Activated CD8-positive, alpha-beta memory T cell treated with anti-CD3 and anti-CD28 coated beads for 4 hours (primary cell): ENCODE measurements at places on chromosomes 12 and 14.

GRCh38 chr14:88554457-88555286, at the start of gene PTPN21:
Gene PTPN21, minus strand, starts transcription at chr14:88555007. Its CDS starts 4,590 bp downstream, at chr14:88550417.
- DNase-seq: no peak

- no peak for DNase-seq
Measured at GRCh38 chr14:64944041-64944440, 1.5 kb upstream of the GPX2 start.

- no peak for DNase-seq
Measured at GRCh38 chr12:103852498-103852997, 11.5 kb upstream of the NT5DC3 start.

DNA sequence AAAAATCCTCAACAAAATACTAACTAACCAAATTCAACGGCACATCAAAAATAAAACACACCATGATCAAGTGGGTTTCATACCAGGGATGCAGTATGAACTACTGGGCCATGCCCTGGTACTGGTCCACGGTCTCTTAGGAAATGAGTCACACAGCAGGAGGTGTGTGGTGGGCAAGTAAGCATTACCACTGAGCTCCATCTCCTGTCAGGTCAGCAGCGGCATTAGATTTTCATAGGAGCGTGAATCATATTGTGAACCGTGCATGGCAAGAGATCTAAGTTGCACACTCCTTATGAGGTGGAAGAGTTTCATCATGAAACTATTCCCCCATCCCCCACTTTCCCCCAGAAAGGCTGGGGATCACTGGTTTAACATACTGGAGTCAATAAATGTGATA, 6.7 kb upstream of the LGR5 start:
- DNase-seq: no peak

- DNase-seq: no peak
Measured at GRCh38 chr12:115571027-115571426, 706.5 kb downstream of the MED13L start.

GRCh38 chr14:84922370-84922769, 607.6 kb upstream of the FLRT2 start:
- no peak for DNase-seq

DNA sequence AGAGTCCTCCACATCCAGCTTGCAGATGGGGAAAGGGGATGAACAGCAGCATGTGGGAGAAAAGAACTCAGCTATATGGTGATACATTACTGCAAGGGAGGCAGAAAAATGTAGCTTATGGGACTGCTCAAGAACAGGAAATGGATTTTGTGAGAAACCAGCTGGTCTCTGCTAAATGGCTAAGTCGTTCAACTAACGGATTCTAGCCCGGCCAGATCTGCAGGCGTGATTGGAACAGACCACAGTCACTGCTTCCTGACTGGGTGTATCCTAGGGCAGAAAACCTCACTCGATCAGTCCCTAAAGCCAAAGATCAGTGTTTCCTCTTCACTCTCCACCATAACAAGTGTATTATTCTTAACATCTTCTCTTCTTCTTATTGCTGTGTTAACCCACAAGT, 8.1 kb upstream of the PTGDR start:
- no peak for DNase-seq

DNA sequence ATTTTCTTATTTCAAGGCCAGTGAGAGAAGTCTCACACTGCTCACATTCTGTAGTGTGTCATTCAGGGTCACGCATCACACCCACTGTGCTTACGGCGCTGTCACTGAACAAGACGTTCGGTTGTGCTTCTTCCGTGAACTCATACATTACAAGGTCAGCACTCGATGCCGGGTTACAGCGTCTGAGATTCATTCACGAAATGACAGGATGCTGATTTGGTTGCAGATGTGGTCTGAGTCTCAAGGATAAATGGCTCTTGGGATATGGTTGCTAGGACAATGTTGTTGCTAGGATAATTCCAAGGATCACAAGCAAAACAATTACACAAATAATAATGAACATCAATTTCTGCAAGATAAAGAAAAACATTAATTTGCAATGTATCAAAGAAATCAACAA, 47.4 kb downstream of the STX2 start:
- no peak for DNase-seq

GRCh38 chr12:15163030-15163976, 57.9 kb downstream of the RERG start:
- no peak for DNase-seq

- no peak for DNase-seq
Measured at GRCh38 chr12:98355322-98355721, 160.1 kb upstream of the TMPO start.

- DNase-seq: no peak
Measured at GRCh38 chr14:51335961-51336723, 96.1 kb downstream of the TMX1 start.

- no peak for DNase-seq
Measured at GRCh38 chr14:101217616-101218371, 314.3 kb upstream of the RTL1 start.

DNA sequence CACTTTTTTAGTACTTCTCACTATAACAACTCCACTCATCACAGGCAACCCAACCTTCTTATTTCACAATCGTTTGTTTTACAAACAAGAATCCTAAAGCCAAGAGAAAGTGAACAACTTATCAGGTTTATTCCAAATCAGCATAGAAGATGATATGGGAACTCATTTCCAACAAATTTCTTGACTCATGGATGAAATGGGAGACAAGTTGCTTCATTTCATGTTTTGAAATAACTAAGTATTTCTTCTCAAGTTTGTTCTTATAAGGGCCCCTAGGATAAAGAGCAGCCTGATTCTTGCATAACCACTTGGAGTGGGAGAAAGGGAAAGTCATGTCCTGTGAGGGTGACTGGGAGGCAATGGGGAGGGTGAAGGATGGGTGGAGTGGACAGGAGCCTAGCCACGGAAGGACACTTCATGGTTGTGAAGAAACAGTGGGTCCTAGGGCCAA, 168.3 kb downstream of the DUSP6 start:
- DNase-seq: no peak

- no peak for DNase-seq
Measured at GRCh38 chr14:32986791-32987540, 48.3 kb downstream of the NPAS3 start.

- DNase-seq: no peak
Measured at GRCh38 chr12:27025116-27025515, 2.8 kb downstream of the MED21 start.

- no peak for DNase-seq
Measured at GRCh38 chr12:111163422-111163821, 205.5 kb downstream of the PHETA1 start.

GRCh38 chr12:76029982-76030340, 1.6 kb downstream of the PHLDA1 start:
- DNase-seq: no peak

DNA sequence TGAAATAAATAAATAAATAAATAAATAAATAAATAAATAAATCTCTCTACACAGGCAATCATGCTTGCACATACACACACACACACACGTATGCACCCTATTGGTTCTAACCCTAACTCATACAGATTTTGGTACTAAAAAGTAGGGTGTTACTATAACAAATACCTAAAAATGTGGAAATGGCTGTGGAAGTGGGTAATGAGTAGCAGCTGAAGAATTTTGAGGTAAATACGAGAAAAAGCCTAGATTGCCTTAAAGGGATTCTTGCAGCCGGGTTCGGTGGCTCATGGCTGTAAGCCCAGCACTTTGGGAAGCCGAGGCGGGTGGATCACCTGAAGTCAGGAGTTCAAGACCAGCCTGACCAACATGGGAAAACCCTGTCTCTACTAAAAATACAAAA, 15.7 kb upstream of the SLC2A3 start:
- no peak for DNase-seq

GRCh38 chr14:94244182-94244581, 48.9 kb downstream of the SERPINA10 start:
- DNase-seq: no peak

DNA sequence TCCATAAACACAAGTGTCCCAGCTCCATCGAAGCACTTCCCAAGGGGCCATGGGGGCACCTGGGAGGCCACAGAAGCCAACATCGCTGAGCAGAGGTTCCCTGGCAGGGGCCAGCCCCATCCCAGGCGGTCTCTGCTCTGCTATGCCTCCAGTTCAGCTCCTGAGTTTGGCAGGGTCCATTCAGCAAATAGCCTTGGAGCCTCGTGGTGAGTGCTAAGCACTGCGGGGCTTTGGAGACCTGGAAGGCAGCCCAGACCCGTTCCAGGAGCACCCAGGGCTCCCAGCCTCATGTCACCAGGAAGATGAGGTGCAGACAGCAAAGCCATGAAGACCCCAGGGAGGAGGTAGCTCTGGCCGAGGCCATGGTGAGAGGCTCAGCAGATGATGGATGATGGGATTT, 109.5 kb downstream of the LGMN start:
- no peak for DNase-seq

DNA sequence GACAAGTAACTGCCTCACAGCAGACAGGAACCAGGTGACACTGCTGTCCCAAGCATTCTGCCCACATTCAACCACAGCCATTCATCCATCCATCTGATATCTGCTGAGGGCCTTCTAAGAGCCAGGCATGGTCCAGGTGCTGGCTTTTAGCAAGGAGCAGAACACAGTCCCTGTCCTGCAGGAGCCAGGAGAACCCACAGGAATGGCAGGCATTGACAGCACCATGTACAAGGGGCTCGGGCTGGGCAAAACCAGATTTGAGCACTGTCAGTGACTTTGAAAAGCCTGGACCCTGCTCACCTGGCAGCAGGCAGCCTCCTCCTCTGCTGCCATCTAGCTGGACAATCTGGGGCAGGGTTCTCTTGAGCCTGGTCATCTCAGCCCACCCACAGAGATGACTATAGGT, 137.0 kb downstream of the ZFP36L1 start:
- no peak for DNase-seq

- DNase-seq: no peak
Measured at GRCh38 chr12:38711054-38711453, 194.3 kb downstream of the CPNE8 start.

- no peak for DNase-seq
Measured at GRCh38 chr12:52552055-52552454, 890 bp downstream of the KRT71 start.
